Activated naive CD4-positive, alpha-beta T cell (primary cell): ENCODE measurements at places on chromosomes 1 and 21.
A peak's percentile ranks its signal among the peaks of the same experiment; 100 is the strongest.

GRCh38 chr1:247402120-247402675 is 13.8 kb upstream of the NLRP3 start:
- no peak for DNase-seq

DNA sequence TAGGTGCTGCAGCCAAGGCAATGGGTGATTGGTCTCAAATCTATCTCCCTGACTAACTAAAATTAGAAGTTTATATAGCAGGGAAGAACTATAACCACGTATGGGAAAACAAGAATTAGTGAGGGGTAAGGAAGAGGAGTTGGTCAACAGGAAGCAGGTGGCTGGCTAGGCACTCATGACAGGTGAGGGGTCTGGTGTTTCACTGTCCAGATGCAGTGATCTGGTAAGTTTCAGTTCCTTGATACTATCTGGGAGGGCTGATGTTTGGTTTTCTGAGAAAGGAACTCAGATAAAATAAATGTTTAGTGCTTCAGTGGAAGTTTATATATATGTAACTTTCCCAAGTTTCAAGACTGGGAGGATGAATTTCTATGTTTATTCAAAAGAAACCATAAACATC is 11.6 kb upstream of the POU2F1 start:
- DNase-seq, result no peak

DNA sequence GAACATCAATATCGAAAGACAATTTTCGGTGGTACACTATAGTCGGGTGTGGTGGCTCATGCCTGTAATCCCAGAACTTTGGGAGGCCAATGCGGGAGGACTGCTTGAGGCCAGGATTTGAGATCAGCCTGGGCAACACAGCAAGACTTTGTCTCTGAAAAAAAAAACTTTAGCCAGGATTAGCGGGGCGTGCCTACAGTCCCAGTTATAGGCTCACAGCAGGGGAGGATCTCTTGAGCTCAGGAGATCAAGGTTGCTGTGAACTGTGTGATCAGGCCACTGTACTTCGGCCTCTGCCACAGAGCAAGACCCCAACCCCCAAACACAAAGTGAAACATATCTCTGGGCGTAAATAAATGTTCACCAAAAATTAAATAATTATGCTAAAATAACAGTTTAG is 1.6 kb downstream of the TADA1 start:
- DNase-seq, result no peak

DNA sequence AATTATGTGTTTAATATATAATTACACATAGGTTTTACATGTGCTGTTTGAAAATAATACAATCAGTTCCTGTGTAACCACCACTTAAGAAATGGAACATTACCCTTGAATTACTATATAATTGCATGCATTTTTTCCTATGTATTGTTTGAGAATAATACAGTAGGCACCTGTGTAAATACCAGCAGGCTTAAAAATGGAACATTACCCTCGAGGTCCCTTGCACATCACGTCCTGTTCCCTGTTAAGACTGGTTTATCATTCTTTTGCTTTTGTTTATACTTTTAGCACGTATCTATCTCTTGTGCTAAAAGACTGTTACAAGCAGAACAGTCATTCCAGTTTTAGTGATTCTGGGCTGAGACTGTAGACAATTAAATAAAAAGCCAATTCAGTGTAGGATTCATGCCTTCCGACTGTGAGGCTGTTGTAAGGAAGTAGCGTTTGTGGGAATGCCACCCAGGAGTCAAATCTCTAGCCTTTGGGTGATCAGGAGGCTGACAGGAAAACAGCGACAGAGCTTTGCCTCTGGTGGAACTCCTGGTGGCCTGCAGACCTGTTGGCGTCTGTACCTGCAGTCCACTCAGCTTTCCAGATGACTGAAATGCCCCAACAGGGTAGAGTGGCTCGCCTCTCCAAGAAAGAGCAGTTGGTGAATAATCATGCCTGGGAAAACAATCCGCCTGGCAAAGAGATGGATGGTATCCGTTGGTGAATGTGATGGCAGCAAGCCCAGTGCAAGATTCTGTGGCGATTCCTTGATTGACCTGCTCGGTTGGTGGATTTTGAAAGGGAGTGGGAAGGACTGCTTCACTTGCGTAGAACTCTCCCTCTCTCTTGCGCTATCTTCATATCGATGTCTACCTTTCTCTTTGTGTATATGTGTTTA is 58.0 kb downstream of the DISC1 start:
- DNase-seq, result no peak

DNA sequence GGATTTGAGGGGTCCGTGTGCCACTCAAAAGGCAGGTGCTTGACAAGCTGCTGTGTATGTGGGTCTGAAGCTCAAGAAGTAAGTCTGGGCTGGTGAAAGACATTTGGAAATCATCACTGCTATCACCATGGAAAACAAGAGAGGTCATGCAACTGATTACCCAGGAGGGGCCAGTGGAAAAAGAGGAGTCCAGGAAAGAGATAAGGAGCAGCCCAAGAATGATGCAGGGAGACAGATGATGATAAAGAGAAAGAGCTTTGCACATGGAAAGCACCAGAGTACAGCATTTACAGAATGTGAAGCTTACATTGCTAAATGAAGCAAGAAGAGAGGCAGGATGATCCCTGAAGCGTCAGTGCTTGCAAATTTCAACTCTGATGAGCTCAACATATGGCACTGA is 203.2 kb downstream of the SETD4 start:
- no peak for DNase-seq

DNA sequence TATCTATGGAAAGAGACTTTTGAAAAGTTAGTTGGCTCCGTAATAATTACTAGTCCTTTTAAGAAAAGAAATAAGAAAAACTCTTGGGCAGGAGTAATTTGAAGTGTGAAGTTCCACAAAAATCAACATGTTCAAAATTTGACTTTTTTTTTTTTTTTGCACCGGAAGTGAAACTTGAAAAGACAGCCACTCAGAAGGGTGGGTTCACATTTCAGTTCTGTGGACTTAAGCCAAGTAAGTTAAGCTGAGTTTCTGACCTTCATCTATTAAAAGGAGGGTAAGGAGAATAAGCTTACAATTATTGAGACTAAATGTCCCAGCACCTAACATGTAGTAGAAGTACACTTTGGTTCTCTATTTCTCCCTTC is 11.0 kb downstream of the RO60 start:
- no peak for DNase-seq

GRCh38 chr1:95685081-95685480 is 451.1 kb downstream of the RWDD3 start:
- DNase-seq, result no peak

DNA sequence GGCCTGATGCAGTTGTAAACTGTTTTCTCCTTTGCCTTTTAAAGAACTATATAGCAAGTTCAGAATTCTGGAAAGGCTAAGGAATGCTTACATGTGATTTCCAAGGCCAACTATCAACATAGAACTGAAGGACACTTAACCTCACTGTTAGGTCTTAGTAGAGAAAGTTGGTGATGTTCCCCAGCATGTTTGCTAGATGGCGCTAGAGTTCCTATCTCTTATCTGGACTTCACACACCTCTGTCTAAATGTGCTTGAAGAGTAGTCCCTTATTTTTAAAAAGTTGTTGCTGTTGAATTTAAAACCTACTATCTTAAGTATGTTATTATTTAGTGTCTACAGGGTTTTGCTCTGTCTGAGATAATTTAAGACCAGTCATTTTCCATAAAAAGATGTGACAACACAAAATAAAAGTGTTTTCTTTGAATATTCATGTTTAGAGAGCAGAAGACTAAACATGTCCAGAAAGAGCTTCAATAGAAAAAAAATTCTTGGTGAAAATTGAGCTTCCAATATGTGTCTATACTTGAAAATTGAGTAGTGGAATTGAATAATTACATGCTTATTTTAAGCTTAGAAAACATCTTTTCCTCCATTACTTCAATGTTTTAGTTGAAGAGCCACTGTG is 237.3 kb downstream of the S1PR1 start:
- no peak for DNase-seq

GRCh38 chr1:204207136-204207616 is 6.6 kb downstream of the GOLT1A start:
- DNase-seq, result peak; percentile 77

- no peak for DNase-seq
These were observed 36.6 kb downstream of the CD58 start for GRCh38 chr1:116534014-116534739.

DNA sequence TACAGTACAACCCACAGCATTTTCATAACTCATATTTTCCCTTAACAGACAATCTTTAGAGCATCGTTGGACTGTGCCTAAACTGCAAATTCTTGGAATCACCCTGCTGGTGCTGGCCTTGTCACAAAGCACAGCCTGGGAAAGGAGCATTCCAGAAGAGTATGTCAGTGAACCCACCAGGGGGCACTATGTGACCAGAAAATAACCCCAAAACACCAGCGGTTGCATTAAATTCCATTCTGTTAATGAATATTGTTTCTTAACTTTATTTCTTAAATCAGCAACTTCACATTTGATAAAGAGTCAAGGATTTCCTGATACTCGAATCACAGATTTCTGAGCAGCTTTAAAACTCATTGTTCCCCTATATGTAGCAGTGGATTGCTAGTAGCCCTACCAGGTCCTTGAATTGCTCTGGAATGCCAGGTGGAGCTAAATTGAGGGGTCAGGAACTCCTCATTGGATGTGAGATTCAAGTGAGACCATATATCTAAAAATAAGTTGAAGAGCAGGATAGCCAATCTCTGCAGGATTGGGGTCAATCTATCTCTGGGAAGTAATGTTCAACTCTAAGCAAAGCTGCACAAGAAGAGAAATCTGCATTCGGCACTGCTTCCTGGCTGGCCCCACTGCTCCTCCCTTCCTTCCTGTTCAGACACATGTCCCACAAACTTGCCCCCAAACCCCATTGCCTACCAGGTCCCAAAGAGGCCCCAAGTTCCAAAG is 12.7 kb upstream of the RAB4A start:
- DNase-seq, result no peak

GRCh38 chr1:9825093-9826074 is 1.6 kb upstream of the CLSTN1 start:
- no peak for DNase-seq

DNA sequence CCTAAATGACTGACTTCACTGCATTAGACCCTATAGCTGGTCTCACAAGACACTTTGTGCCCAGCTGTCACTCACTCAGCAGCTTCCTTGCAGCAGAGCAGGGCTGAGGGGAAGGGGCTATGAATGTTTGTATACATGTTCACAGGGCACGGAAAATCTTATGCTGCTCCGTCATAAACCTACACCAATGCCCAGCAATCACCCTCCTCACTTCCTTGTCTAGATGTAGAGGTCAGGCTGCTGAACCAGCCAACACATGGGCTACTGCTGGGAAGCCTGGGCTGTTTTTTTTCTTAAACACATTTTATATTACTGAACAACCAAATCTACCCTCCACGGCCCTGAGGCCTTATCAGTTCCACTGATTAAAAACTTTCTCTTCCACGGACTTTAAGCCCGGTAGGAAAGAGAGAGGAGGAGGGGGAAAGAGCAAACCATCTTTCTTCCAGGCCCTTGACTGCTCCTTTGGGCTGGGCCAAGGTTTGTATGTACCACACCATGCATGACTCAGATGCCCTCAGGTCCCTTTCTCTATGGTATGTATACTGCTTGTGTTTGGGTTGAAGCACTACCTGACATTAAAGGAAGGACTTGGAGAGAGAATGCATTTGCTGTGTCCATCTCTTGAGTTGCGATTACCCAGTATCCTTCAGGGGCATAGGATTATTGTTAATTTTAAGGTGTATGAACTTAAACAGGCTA is 12.7 kb downstream of the MTFR1L start:
- DNase-seq, result no peak

- no peak for DNase-seq
These were observed 2.1 kb upstream of the CAPN8 start for GRCh38 chr1:223667484-223668182.

- DNase-seq, result no peak
These were observed at the start of gene LRRC52 for GRCh38 chr1:165543532-165544438. Gene LRRC52 (plus strand): TSS chr1:165544000. CDS start chr1:165544297, 297 bp downstream.

DNA sequence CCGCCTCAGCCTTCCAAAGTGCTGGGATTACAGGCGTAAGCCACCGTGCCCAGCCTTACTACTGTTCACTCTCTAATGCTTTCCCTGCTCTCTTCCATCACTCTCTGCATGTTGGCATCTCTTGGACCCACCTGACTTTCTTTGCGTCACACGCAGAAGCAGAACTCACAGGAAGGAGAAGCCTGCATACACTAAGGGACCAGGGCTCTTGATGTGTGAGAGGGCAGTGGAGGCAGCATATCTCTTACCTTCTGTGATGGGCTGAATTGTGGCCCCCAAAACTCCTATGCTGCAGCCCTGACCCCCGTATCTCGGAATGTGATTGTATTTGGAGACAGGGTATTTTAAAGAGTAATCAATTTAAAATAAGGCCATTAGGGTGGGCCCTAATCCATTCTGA is 26.7 kb upstream of the SLAMF9 start:
- DNase-seq, result no peak

DNA sequence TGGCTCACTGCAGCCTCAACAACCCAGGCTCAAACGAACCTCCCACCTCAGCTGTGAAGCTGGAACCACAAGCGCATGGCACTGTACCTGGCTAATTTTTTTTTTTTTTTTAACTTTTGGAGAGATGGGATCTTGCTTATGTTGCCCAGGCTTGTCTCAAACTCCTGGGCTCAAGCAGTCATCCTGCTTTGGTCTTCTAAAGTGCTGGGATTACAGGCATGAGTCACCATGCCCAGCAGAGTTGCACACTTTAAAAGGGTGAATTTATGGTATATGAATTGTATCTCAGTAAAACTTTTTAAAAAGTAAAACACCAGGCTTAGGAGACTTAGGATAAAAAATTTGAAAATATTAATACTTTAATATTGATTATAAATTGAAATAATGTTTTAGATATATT is 99.1 kb downstream of the CLEC20A start:
- no peak for DNase-seq

GRCh38 chr1:228214921-228215662 is 7.2 kb downstream of the OBSCN start:
- DNase-seq, result no peak

GRCh38 chr1:207045453-207045852 is 5.6 kb downstream of the YOD1 start:
- DNase-seq, result no peak

DNA sequence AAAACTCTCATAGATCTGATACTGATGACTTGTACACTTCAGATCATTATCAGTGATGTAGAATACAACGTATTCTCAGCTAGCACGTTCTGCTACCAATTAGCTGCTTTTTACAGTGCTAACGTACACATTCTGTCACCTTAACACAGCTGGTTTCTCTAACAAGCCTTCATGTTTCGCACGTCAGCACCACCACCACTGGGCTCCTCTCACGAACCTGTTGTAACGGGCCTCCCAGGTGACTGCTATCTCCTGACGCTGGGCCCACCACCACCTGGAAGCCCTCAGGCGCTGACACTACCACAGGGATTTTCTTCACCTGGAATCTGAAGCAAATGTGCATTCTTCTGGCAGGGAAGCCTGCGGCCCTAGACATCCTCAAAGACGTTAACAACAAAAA is 19.8 kb downstream of the TOMM20 start:
- DNase-seq, result no peak

GRCh38 chr1:31952825-31953220 is 14.7 kb upstream of the PTP4A2 start:
- no peak for DNase-seq
